Activated CD4-positive, alpha-beta T cell treated with anti-CD3 and anti-CD28 coated beads, Interleukin-2, amount 50 U/mL, for 1 hour (primary cell): ENCODE measurements at places on chromosomes 4 and X.

DNA sequence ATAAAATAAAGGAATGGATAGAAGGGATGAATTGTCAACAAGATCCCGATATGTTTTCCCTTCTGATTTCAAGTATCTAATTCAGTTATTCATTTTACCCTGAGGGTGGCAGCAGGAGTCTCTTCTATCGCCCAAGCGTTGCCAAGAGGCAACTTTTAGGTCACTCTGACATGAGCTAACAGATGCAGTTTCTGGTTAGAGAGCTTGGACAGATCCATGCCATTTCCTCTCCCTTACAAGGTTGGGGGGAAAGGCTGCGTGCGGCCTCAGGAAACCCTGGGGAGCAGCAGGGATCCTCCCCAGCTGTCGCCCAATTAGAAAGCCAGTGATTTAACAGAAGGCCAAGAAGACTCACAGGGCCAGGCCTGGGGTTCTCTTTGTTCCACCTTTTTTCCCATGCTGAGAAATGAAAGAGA, 35.3 kb upstream of the WAS start:
- DNase-seq = peak; percentile 15

DNA sequence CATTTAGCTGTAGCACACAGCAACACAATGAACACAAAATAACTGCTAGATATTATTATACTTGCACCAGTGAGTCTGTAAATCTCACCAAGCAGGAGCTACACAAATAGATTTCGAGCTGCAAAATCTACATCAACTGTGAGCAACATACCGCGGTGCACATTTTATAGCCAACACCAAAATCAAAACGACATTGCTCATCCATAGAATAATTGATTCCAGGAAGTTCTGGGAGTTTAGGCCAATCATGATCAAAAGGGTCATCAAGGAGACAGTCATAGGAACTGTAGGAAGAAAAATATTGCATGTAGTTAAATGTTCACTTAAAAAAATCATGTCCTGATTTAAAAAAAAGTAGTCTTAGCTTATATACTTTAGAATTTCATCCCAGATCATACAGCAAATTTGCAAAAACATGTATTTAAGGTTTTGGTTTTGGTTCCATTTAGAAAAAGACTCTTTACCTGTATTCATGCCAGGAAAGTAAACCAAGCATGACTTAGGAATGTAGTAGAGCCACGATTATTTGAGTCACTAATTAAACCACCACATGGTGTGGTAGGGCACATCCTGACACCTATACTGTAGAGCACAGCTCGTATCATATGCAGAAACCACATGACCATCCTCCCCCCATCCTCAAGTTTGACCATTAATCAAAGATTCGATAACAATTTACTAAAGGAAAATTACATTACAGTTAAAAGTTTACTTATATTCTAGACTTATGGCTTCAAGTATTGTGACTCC, 250.4 kb downstream of the ADAMTS3 start:
- no peak for DNase-seq

DNA sequence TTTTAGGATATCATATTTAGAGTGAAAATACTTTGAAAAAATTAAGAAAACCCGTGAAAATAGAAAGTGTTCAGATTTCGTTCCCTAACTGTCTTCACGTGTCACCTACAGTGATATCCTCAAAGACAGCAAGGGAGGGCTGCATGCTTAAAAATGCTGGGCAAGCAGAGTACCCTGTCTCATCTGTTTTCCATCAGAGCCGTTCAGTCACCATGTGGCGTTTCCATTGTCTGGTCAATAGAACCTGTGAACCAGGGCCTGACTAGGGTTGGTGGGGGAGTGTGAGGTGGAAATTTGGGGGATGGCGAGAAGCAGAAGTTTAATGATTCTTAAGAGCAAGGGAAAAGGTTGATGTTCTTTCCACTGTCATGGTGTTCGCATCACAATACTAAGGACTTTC, 173.9 kb downstream of the BMPR1B start:
- DNase-seq = no peak

DNA sequence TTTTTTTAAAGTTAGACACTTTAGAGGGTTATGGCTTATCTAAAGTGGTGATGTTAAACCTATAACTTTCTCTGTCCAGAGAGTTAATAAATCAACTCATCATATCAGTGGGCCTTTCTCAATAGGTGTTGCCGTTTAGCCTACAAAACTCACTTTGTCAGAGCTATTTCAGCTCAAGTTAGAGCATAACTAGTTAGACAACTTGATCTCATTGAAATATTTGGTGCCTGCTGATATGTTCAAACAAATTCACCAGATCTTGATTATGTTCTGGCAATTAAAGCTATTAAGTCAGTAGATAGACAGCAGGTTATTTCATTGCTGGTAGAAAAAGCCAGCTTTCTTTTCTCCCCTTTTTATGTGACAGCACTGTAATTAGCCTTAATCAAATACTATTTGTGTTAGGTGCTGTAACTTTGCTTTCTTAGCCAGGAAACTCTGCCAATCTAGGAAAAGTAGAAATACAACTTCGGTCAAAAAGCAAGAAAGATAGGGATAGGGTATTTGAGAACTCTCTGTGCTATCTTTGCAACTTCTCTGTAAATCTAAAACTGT, 191.8 kb downstream of the MAML3 start:
- no peak for DNase-seq

- peak; percentile 49 for DNase-seq
Observed at GRCh38 chr4:80362578-80363181, 27.1 kb downstream of the CFAP299 start.

GRCh38 chr4:66186095-66186494, 515.8 kb upstream of the EPHA5 start:
- no peak for DNase-seq

DNA sequence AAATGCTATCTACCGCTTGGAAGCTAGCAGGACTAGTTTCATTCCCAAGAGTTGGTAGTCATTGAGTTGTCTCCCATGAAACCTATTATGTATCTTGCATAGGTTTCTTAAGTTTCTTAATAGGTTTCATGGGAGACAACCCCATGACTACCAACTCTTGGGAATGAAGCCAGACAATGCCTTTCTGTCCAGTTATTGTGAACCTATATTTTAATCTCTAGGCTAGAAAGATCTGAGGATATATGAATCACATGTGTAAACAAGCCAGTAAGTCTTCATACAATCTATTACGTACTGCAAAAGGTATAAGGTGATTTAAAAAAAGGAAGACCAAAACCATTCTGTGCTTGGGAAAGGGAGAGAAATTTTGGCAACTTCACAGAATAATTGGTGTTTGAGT, 162.6 kb downstream of the INPP4B start:
- no peak for DNase-seq

DNA sequence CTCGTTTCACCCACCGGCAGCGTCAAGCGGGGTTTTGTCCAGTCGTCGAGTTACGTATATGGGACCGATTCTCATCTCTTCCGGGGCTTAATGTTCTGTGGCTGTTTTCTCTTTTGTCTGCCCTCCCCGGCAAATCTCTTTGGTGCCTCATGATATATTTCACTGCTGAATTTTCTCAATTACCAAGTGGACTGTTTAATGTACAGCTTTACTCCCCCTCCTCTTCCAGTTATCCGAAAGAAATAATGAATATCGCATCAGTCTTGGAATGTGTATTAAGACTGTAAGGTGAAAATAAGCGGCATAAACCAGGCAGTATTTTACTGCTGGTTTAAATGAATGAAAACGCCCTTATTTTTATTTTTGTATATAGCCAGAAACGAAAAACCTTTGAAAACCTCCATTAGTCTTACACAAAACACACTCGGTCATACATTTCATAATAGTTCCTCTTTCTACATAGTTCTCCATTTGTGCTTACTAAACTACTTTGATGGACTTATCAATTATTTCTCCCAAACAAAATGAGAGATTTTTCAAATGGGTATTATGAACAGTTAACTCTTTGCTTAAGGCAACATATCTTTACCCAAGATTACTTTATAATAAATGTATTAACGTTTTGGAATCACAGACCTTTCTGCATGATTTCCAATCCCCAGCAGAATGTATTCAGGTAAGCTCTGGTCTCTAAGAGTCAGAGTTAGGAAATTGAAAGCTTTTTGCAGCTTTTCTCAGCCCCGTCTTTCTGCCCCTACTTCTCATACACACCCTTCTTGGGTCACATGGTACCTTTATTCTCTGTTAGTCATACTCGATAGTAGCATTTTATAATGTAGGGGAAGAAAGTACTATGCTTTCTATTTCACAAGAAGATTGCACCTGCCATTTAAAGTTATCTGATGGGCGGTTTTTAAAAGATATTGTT, 979 bp downstream of the RP2 start:
- DNase-seq = no peak

GRCh38 chrX:45860450-45860849, 659.8 kb upstream of the DIPK2B start:
- no peak for DNase-seq

- no peak for DNase-seq
Observed at GRCh38 chr4:7781366-7781765, 158.3 kb downstream of the AFAP1 start.

GRCh38 chrX:56978172-56978571, 17.2 kb downstream of the SPIN3 start:
- DNase-seq = peak; percentile 6

- DNase-seq = no peak
Observed at GRCh38 chr4:85078016-85078415, 111.5 kb upstream of the WDFY3 start.

DNA sequence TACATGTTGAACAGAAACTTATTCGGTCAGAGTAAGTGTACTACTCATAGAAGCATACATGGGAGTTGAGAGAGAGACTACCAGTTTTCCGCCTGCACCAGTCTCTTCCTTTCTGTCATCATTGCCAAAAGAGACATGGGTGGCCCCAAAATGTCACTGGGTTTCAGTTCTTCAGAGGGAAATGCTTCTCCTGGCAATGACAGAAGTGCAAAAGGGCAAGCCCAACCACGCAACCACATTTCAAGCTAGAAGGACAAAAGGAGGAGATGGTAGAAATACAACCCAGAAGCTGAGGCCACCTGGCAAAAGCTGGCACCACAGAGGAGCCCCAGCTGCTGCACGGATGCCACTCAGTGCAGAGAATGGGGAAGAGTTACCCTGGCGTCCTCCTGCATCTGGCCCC, 320.1 kb downstream of the BCOR start:
- no peak for DNase-seq

DNA sequence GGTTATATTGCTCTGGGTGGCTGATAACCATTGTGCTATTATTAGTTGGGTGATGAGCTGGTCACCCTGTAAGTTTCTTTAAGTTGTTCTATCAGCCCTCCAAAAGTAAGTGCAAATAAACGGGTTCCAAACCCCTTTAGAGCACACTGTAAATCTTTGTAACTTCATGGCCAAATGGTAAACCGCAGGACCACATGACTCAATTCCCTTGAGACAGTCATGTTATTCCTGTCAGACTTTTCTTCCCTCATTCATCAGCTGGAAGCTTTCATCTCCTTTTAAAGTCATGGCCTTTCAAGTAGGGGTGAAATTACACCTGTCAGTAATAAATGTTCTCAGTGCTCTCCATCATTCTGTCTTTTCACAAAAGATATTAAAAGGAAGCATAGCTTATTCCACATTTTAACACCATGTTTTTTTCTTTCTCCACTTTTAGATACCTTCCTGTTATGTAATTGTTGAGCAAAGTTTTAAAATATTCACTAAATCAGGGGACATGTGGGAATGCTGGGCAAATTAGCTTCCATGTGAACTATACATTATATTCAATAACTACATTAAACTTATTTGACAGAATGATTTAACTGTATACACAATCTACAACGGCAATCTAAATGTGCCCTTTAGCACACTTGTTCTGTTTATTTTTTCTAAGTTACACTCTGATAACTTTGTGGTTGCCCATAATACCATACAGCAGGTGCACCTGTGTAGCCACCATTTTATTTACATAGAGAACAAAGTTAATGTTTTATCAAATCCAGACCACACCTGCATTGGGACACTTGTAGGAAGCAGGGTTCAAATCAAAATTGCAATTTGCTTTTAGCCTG, 275.5 kb downstream of the CFAP299 start:
- no peak for DNase-seq

GRCh38 chr4:116959045-116959444, 126.3 kb downstream of the TRAM1L1 start:
- no peak for DNase-seq

DNA sequence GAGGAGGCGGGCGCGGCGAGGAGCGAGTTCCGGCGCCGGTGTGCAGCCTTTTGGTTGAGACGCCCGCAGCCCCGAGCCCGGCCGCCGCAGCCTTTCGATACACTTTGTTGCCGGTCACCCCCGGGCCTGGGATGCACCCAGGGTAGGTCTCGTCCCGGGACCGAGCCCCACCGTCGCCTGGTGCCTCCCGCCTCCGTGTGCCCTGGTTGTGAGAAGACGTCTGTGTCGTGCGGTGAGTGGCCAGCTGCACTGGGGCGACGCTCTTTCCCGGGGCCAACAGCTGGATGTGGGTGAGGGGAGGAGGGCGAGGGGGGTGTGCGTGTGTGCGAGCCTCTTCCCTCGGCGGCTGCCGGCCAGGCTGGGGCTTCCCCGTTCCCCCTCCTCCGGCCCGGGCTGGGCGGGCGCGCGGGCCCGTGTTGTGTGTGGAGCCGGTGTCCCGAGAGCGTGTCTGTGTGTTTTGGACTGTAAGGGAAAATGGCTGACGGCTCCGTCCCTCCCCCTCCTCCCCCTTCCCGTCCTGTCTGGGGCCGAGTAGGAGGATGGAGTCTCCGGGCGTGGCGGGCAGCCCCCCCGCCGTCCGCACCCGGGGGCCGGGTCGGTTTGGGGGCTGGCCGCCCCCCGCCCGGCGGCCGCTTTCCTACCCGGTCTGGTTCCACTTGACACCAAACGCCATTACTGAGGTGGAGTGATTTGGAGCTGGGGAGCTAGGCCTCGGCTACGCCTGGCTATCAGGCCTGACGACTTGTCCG, 807 bp downstream of the USP9X start:
- DNase-seq = peak; percentile 9

- no peak for DNase-seq
Observed at GRCh38 chr4:52982255-52982945, 120.3 kb downstream of the RASL11B start.

DNA sequence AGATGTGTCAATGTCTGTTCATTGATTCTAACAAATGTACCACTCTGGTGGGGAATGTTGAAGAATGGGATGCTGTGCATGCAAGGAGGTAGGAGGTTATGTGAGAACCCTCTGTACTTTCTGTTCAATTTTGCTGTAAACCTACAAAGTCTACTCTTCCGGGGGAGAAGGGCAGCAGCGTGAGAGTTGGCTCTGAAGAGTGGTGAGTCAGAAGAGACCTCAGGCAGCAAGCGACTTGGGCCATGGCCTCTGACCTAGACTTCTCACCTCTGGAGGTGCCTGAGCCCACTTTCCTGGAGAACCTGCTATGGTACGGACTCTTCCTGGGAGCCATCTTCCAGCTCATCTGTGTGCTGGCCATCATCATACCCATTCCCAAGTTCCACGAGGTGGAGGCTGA, 26.7 kb downstream of the MANBA start:
- DNase-seq = no peak

DNA sequence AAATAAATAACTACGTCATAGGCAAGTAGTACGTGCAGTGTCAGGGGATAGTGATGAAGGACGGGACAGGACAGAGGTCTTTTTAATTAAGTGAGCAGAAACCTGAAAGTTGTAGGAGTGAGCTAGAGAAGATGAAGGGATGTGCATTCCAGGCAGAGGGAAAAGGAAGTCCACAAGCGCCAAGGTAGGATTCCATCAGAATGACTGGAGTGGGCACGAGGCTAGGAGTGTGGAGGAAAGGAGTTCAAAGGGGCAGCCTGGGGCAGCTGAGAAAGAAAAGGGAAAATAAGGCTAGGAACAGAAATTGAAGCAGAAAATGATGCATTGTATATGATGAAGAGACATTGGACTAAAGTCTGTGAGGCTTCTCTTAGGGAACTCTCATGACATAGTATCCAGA, 192.2 kb upstream of the TLL1 start:
- no peak for DNase-seq

- DNase-seq = no peak
Observed at GRCh38 chr4:73668782-73669201, 48.6 kb upstream of the RASSF6 start.

GRCh38 chrX:141815904-141816303, 22.2 kb upstream of the MAGEC3 start:
- no peak for DNase-seq
